ENCODE measurements at places on chromosomes 4 and X. TPM values are rescaled to one million over a fixed set of nuclear protein-coding genes. Genes with fewer than 3 reads are reported as not detected.

The ASB12 gene
- total RNA-seq, result 0.40 TPM

The HTN3 gene
- not detected for total RNA-seq

DNA sequence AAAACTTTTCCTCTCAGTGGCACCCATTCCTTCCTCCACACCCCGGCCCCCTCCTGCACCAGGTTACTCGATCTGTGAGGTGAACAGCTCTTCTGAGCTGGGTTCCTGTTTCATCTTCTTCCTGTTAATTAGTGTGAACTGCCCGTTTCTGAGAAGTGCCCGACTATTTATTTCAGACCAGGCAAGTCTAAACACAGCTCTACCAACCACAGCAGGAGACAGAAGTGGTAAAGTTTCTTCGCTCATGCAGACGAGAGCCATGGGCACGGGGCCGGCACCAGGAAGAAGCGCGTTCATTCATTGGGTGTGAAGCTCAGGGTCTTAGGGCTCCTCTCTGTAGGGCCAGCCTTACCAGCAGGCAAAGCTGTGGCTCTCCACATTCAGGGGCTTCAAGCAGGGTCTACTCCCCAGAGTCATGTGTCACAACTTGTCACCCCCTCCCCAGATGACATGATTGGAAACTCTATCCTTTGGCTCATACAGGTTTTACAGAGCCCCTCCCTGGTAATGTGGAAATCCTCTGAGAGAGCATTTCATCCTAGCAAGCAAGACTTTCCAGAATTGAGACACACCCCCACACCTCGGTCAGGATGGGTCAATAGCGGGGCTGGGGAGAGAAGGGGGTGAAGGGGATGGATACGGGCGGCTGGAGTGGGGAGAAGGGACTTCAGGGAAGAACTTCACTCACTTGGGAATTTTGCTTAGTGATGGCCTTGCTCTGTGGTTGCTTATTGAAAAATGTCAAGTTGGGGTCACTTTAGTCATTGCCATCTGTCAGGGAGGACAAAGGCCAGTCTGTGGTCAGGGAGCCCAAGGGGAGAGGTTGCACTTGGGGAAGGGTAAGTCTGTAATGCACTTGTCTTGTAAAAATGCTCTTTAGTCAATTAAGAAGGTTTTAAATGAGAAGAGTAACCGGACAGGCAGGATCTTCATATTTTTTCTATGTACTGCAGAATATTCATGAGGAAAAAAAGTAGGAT lies 121.6 kb upstream of the TRIM2 start:
- DNase-seq, result no peak

DNA sequence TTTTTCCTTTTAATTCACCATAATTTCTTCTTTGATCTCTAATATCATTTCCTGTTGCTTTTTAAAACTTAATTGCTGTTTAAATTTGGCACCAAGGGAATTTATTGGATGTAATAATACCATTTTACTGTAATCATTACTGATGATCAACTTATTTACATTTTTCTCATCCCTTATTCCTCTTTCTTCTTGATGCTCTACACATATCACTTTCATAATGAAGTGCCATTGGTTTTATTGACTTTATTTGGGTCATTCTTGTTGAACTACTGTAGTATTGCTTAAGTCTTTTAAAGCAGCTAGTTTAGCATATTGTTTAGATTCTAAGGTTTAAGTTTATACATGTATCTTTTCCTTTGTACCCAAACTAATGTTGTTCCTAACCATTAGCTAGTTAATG lies 130.7 kb downstream of the SLC4A4 start:
- no peak for DNase-seq

GRCh38 chrX:38165023-38165422 lies 55.6 kb downstream of the SRPX start:
- DNase-seq, result no peak

Data from endodermal cell (in vitro differentiated cells).